ENCODE measurements at places on chromosomes 3 and 15.

- DNase-seq = no peak
Measured at GRCh38 chr3:24943961-24944360, 449.3 kb upstream of the THRB start.

GRCh38 chr15:63421433-63421832 is 39.8 kb upstream of the CA12 start:
- DNase-seq = no peak

GRCh38 chr3:171704002-171704401 is 106.3 kb downstream of the PLD1 start:
- peak; percentile 16 for DNase-seq

- no peak for DNase-seq
Measured at GRCh38 chr3:172287937-172288477, 160.2 kb downstream of the GHSR start.

- peak; percentile 88 for DNase-seq
Measured at GRCh38 chr15:98865397-98866339, 141.9 kb downstream of the PGPEP1L start.

DNA sequence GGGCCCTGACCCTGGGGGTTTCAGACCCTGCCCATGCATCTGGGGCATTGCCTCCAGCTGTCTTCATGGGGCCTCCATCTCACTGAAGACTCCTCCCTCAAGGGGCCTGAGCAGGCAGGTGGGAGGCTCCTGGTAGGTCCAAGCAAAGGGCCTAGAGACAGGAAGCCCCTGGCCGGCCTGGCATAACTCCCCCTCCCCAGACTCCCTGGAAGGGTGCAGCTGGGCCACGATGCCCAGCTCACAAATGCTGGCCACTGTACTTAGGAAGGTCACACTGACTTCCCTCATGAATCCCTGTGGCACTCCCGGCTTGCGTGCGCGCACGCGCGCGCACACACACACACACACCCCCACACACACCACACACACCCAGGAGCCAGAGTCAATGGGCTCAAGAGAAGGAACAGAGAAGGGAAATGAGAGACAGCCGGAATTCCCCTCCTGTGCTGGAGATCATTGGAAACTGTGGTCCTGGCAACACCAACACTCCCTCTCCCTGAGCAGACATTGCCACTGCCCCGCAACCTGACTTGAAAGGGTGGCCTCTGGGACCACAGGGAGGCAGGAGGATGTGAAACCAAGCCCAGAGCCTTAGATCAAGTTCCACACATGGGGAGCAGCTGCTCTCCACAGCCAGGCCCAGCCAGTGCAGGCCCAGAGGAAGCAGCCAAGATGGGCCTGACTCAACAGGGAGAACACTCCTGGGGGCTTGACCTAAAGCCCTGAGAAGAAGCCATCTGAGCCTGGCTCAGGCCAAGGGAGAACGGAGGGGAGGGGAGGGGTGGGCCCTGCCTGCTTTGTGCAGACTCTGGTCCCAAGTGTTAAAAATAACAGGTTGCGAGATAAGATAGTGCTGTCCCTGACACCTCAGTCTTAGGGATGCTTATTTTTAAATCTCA is 69.7 kb downstream of the SCN5A start:
- DNase-seq = no peak

DNA sequence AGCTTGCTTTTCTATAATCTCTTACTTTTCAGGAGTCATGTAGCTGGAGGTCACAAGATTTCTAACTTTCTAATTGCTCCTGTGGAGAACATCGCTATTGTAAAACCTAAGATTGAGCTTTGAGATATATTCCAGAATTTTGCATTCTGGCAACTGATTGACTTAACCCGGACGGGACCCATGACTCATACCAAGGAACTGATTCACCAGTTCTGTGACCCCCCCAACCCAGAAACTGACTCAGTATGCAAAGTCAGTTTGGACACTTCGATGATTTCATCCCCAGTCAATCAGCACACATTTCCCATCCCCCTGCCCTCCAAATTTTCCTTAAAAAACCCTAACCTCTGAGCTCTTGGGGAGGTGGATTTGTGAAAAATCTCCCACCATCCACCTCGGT is 396.5 kb upstream of the GBE1 start:
- no peak for DNase-seq

DNA sequence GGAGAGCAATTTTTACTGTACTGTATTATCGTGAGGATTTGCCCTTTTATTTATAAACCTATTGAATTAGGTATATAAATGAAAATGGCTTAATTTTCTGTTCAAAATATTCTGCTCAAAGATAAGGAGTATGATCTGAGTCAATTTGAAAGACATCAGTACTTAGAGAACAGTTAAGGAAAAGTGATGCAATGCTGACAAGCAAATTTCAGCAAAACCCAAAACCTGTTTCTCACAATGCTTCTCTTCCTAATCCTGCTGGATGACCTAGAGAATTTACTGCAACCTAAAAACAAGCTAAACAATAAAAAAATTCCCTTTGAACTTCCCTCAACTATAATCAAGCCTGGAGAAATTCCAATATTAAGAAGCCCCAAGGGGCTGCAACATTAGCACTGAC is 82.7 kb downstream of the RFX7 start:
- DNase-seq = no peak

DNA sequence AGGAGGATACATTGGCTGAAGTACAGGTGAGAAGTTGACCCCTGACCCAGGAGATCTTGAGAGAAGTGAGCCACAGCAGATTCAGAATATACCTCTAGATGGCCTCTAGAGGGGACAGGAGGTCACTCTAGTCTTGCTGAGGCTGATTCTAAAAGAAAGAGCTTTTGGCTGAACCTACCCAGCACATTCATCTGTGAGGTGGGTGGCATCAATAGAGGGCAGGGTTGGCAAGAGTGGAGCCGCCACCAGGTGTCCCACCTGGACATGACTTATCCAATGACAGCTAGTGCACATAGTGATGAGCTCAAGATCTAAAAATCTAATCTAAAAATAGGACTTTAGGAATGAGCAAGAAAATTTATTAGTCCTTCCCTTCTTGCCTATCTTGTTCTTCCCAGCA is 51.6 kb downstream of the CYP19A1 start:
- DNase-seq = no peak

DNA sequence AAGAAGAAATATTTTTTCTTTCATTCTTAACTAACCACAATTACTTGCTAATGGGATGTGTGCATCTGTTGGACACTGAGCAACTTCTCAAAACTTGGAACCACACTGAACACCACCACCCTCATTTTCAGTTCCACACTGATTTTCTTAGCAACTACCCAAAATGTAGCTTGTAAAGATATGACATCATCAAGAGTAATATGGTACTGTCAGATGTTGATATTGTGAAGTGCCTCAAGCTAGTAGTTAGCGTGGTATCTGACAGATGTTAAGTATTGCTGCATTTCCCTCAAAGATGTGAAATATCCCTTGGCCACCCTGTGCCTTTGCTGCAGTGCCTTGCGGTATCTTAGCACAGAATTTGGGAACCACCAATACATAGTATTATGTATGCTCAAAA is 9.3 kb downstream of the RFTN1 start:
- no peak for DNase-seq

DNA sequence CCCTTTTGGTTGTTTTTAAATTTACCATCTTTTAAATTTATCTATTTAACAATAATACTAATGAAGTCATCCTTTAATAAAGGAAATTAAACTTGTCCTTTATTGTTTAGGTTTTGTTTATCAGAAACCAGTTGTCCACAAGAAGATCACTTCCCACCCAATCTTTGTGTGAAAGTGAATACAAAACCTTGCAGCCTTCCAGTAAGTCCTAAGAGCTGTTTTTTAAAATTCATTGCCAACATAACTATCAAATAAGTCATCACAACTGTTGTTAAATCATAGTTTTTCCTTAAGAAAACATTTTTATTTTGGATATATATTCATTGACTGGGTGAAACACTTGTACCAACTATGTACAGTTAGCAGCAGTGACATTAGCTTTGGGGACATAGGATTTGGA is 59.4 kb downstream of the CALML4 start:
- DNase-seq = no peak

DNA sequence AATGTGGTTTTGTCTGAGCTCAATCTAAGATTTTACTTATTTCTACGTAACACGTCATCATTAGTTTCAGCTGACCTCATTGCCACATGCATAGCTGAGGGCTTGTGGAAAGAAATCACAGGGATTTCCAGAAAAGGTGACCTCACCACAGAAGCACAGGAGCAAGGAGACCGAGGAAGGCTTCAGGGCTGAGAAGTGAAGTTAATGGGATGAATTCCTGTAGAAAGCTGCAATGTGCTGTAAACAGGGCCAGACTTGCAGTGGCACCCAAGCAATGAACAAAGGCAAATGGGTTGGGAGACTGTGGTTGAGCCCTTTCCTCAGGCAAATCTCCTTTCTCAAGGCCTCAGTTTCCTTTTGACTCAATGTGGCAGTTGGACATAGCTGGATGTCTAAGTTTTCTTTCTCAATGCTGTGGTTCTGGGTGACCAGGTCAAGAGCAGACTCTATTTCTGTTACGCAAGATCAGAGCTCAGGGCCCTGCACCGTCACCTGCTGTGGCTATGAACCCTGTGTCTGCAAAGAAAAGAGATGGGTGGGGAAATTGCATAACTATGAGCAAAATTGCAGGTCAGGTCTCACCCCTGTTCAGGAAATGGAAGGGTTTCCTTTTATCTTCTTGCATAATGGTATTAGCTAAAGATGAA is 252.2 kb upstream of the TBL1XR1 start:
- DNase-seq = no peak

DNA sequence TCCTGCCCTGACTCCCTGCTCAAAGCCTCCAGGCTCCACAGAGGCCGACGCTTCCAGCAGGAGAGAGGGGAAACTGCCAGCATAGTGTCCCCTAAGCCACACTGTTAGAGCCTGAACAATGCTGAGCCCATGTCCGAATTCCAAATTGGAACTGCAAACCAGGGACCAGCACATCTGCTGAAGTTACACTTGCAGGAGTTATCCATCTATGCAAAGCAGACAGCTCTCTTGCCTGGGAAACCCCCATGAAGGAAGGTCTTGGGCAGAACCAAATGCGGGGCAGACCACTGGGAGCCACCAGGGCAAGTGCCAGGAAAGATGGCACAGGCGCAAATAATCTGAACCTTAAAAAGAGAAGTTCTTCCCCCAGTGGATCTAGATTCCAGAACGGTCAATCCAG is 625 bp downstream of the LRRC15 start:
- DNase-seq = no peak

GRCh38 chr15:67117370-67117769 is 52.0 kb downstream of the SMAD3 start:
- no peak for DNase-seq

- no peak for DNase-seq
Measured at GRCh38 chr15:54250326-54250725, 272.1 kb downstream of the UNC13C start.

Measured in hematopoietic multipotent progenitor cell treated with erythropoietin and hydrocortisone succinate and interleukin-3 and kit ligand, for 17 days (in vitro differentiated cells).